ENCODE measurements at places on chromosomes 7 and 10.

- DNase-seq = no peak
These were observed 89.2 kb upstream of the CAPZA2 start for GRCh38 chr7:116772926-116773749.

DNA sequence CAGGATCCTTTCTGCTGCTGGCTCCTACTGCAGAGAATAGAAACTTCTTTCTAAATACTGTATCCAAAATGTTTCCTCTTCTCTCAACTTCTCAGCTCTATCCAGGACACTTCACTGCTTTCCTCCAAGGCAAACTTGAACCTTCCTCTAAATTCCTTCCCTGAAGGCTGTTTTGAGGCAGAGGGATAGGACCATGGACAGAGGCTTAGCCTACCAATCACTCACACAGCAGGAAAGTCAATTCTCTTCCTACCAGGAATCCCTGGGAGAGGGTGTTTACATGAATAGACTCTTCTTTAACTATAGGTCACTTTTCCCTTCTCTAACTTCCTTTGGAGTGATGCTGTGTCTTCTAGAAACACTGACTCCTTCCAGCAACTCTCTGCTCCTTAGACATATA, 115.6 kb upstream of the MKLN1 start:
- DNase-seq = no peak

DNA sequence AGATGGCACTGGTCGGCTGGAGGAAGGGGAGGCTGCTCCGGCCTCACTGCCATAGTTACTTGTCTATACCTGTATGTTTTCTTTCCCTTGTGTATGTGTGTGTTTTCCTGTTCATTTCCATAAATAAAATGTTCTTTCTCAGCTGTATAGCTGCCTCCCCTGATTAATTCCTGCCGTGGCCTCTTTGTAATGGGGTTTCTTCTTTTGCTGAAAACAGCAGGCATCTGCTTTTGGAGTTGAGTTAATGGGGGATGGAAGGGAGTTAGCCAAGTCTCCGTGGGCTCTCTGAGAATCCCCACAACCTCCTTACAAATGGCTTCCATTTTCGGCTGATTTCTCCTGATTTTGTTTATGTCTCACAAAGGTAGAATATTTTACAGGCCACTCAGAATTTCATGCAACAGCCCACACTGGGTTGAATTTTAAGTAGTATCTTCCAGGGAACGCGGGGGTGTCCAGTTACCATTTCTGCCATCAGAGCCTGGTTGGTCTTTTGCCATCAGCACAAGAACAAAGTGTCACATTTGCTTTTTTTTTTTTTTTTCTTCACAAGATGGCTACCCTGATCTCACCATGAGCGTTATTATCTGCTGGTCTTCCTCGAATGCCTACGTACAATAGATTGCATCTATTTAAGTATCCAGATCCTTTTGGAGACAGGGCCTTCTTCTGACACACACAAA, 88.1 kb upstream of the NRP1 start:
- DNase-seq = no peak

- no peak for DNase-seq
These were observed 187.4 kb upstream of the FRMD4A start for GRCh38 chr10:14518149-14518548.

DNA sequence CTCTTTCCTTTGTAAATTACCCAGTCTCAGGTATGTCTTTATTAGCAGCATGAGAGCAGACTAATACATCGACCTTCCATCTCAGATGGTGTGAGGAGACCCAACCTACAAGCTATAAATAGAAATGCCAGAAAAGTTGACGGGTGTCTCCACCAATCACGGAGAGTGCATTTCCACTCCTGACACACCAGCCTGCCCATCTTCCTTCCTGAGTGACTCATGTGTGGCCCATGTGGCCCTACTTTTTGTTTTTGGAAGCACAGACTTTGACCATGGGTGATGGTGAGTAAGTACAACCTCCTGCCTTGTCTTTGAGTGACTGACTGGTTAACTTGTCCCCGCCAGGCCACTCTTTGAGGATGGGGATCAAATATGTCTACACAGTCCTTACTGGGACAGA, 147.0 kb downstream of the OAT start:
- no peak for DNase-seq

DNA sequence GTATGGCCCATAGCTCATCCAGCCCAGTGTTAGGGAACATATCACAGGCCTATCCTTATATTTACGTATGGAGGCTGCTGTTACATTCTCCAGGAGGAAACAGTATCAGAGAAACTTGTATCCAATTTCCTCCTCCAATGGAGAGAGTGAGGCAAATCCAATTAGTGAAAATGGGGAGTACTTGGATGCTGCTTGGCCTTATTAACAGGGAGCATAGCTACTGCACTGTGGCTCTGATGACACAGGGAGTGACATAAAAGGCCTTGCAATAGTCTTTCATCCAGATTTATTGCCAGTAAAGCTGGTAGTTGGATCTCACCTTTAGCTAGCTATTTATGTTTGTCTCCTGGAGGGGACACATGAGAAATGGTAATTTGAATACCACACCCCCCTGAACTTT, 313.2 kb upstream of the MTPN start:
- no peak for DNase-seq

DNA sequence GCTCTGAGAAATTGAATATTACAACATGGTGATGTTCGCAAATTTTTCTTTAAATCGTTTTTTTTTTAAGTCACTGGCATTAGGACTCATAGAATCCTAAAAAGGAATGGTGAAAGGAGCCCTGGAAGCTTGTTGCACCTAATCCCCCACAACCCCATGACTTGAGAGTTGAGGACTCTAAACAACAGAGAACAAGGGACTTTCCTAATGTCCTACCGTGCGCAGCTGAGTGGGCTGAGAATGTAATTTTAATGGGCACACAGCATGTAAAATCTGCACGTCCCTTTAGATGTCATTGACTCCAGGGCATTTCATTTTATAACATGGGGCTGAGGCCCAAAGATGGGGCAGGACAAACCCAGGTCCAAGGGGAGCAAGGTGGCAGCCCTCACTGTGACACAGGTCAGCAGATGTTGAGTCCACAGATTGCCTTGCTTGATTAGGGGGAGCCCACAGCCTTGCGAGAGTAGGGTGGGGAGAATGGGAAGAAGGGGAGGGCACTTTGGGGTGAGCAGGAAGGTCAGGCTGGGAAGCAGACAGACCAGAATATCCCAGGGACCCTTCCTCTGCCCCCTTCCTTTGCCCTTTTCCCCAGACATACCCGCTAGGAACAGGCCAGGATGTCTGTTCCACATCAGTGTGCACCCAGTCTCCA, 208.4 kb upstream of the ZMIZ1 start:
- no peak for DNase-seq

- no peak for DNase-seq
These were observed 459.3 kb downstream of the HTR7 start for GRCh38 chr10:90398566-90398965.

- no peak for DNase-seq
These were observed 16.4 kb downstream of the HOXA1 start for GRCh38 chr7:27079234-27079975.

DNA sequence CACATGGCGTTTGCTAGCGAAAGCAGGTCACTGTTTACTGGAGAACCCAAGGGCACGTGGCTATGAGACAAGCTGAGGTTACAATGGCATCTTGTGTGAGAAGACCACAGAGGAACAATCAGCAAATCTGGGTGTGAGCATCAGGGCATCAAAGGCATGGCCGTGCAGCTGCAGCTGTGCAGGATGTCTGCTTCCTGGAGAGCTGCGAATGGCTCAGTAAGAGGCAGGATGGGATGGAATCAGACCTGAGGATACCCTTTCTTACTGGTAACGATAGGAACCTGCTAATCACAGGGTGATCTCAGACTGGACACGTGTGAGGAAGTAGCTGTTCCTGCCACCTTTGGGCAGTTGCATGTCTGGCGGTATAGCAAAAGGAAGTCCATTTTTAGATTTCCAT, 119.5 kb downstream of the RNF216 start:
- no peak for DNase-seq

- DNase-seq = no peak
These were observed 772 bp upstream of the ZSCAN25 start for GRCh38 chr7:99615989-99616358.

DNA sequence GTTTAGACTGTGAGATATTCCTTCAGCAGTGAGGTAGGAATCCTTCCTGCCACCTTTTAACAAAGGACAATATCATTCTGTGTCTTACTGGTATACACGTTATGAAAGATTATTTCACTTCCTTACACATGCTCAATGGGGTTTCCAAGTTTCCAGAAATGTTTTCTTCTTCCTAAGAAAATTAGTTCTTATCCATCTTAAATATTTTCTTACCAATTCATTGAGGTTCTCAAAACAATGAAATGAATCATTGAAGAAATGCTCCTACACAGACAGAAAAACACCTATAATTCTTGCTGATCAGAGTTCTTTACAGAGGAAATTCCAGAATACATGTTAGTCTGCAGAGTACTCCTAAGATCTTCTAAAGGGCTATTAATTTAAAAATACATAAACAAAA, 51.4 kb upstream of the SEC61G start:
- DNase-seq = no peak

DNA sequence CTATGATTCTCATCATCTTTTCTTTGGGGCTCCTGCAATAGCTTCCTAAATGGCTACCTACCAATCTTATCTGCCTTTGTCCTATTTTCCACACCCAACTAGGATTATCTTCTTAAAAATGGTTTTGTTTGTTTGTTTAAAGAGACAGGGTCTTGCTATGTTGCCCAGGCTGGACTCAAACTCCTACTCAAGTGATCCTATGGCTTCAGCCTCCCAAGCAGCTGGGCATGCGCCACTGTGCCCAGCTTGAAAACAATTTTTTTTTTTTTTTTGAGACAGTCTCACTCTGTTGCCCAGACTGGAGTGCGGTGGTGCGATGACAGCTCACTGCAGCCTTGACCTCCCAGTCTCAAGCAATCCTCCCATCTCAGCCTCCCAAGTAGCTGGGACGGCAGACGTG, 14.9 kb downstream of the DNMBP start:
- DNase-seq = no peak

GRCh38 chr7:99124751-99125504, 19.0 kb downstream of the SMURF1 start:
- DNase-seq = no peak

DNA sequence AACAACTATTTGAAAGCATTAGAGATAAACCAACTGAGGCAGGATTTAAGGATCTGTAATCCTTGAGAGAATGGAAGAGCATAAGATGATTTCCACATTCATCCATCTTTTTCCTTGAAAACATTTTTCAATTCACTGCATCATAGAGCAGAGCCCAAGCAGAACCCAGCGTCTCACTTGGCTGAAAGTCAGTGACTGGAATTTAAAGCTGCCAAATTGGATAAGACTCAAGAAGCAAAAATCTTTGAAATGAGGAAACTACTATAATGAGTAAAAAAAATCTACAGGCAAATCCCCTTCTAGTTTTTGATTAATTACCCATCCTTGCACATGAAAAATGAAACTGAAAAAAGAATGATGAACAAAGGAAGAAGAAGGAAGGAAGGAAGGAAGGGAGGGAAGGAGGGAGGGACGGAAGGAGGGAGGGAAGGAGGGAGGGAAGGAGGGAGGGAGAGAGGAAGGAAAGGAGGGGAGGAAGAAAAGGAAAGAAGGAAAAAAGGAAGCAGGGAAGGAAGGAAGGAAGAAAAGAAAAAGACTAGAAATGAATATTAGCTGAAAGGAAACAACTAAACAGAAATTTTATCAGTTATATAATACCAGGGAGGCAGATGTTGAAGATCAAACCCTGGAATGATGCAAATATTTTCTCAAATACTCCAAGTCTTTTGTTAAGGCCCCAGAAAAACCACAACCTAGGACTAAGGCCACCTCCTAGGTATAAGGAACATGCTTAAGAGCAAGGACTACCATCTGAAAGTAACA, 336.3 kb upstream of the MAGI2 start:
- no peak for DNase-seq

- no peak for DNase-seq
These were observed 159.4 kb downstream of the FRMD4A start for GRCh38 chr10:14171336-14171735.

DNA sequence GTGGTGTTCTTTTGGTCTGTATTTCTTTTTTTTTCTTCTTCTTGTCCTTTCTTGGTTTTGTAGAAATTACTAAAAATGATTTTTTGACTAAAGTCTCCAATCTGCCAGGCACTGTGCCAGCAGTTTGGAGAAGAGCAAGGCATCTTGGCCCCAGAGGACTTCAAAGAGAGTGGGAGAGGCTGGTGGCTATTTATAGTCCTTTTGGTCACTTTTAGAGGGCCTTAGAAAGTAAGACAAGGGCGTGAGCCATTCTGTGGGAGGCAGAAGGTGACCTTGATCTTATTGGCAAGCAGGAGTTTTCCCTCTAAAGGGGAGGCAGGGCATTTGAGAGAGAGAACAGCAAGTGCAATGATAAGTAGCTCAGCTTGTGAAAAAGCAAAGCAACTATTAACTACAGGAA, 211.9 kb downstream of the GALNT17 start:
- DNase-seq = no peak
